LHCN-M2 (cell line): ENCODE measurements at places on chromosomes 6 and 20. TPM values are rescaled to one million over a fixed set of nuclear protein-coding genes. Genes with fewer than 3 reads are reported as not detected.

The SLC4A11 gene
- 3.1 and 3.7 TPM in 2 replicates for total RNA-seq

The HLA-B gene
- total RNA-seq: 47.6 and 58.7 TPM in 2 replicates

The EDN1 gene
- total RNA-seq: 0.98 and 2.8 TPM in 2 replicates

The MUC21 gene
- total RNA-seq: not detected in 2 replicates

The FOXP4 gene
- 4.2 and 4.6 TPM in 2 replicates for total RNA-seq

The SGK2 gene
- total RNA-seq: not detected in 2 replicates

The LAMA2 gene
- total RNA-seq: 92.0 and 112 TPM in 2 replicates

The GINS1 gene
- 24.4 and 31.1 TPM in 2 replicates for total RNA-seq

The TRIM31 gene
- total RNA-seq: not detected in 2 replicates

The ENPP4 gene
- total RNA-seq: 1.8 and 1.9 TPM in 2 replicates

The NOTCH4 gene
- 0.26 and 1.1 TPM in 2 replicates for total RNA-seq

The IRF4 gene
- not detected in 2 replicates for total RNA-seq

The SCRT2 gene
- not detected in 2 replicates for total RNA-seq

The EXOC2 gene
- total RNA-seq: 30.7 and 35.2 TPM in 2 replicates

The LRRN4 gene
- not detected in 2 replicates for total RNA-seq

The MOG gene
- not detected in 2 replicates for total RNA-seq

The FOXA2 gene
- total RNA-seq: not detected in 2 replicates

The EFCAB8 gene
- 0.17 TPM in 1 of 2 replicates, not detected in the other for total RNA-seq

The EPPIN gene
- not detected in 2 replicates for total RNA-seq

The CALHM6 gene
- total RNA-seq: 2.7 and 3.9 TPM in 2 replicates

The ULBP1 gene
- total RNA-seq: 0.13 and 0.29 TPM in 2 replicates

The BEND3 gene
- total RNA-seq: 2.9 and 3.3 TPM in 2 replicates

The VNN1 gene
- 4.2 and 6.6 TPM in 2 replicates for total RNA-seq

The C6orf132 gene
- 0.45 and 0.75 TPM in 2 replicates for total RNA-seq

The VIP gene
- 0.06 TPM in 1 of 2 replicates, not detected in the other for total RNA-seq

The LIN28B gene
- total RNA-seq: not detected in 2 replicates

The SDC4 gene
- total RNA-seq: 102 and 126 TPM in 2 replicates

The MYL9 gene
- 80.9 and 83.7 TPM in 2 replicates for total RNA-seq

The C20orf141 gene
- not detected in 2 replicates for total RNA-seq

The HLA-DPA1 gene
- total RNA-seq: 0.86 and 3.4 TPM in 2 replicates

The TNNC2 gene
- 0.34 and 0.38 TPM in 2 replicates for total RNA-seq

The PCNA gene
- 395 and 397 TPM in 2 replicates for total RNA-seq

The GRM1 gene
- total RNA-seq: under 0.01 and 0.06 TPM in 2 replicates

The SMPD2 gene
- 6.5 and 9.2 TPM in 2 replicates for total RNA-seq

The EPHA7 gene
- total RNA-seq: 19.0 and 31.4 TPM in 2 replicates

The UNC5CL gene
- total RNA-seq: under 0.01 TPM in 1 of 2 replicates, not detected in the other

The SOX12 gene
- 8.2 and 9.9 TPM in 2 replicates for total RNA-seq

The GPR6 gene
- not detected in 2 replicates for total RNA-seq

The OR2J3 gene
- total RNA-seq: not detected in 2 replicates

The CTAGE9 gene
- total RNA-seq: not detected in 2 replicates

The TDRD6 gene
- total RNA-seq: not detected in 2 replicates

The ZNF322 gene
- total RNA-seq: 18.0 and 18.1 TPM in 2 replicates

The SLC12A5 gene
- under 0.01 TPM in 1 of 2 replicates, not detected in the other for total RNA-seq

The GSTA3 gene
- total RNA-seq: not detected in 2 replicates

The ESR1 gene
- total RNA-seq: 0.23 and 0.58 TPM in 2 replicates

The NTSR1 gene
- 0.77 and 0.98 TPM in 2 replicates for total RNA-seq

The OPRL1 gene
- total RNA-seq: 0.92 and 1.2 TPM in 2 replicates

The CAGE1 gene
- total RNA-seq: not detected in 2 replicates

The SDHAF4 gene
- 9.8 and 10.6 TPM in 2 replicates for total RNA-seq

The RGS17 gene
- 33.6 and 39.4 TPM in 2 replicates for total RNA-seq
